ENCODE measurements at places on chromosomes 12 and 14.

- no peak for DNase-seq
Observed at GRCh38 chr12:100141666-100141997, 1.0 kb downstream of the BLTP3B start.

- no peak for DNase-seq
Observed at GRCh38 chr12:48986720-48987291, 8.7 kb downstream of the WNT1 start.

GRCh38 chr12:75476071-75476470 lies 4.5 kb upstream of the GLIPR1 start:
- no peak for DNase-seq

- DNase-seq: no peak
Observed at GRCh38 chr12:97640826-97641225, 178.2 kb downstream of the RMST start.

DNA sequence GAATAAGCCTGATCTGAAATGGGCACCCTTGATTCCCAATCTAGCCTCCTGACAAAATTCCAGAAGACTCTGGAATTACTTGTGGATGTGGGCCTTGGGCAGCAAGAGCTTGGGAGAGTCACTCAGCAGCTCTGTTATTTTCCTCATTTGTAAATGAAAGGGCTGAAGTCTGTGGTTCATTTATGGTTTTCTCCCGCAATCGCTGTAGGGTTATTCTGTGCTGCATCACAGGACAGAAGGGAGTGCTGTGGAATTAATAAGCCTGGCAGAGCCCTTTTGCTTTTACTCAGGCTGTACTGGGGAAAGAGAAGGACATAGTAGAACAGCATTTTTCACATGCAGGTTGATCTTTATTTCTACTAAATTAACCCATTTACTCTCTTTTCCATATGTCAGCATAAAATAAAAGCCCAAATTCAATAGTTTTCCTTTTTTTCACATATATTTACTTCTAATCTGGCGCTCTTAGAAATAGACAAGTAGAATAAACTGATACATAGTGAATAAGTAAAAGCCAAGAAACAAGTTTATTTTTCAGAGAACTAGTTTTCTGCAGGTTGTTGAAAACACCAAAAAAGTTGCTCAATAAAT lies 49.2 kb downstream of the DUSP16 start:
- no peak for DNase-seq

GRCh38 chr14:49092345-49092744 lies 493.8 kb downstream of the RPS29 start:
- no peak for DNase-seq

- DNase-seq: no peak
Observed at GRCh38 chr12:57048423-57049118, 1.4 kb downstream of the MYO1A start.

DNA sequence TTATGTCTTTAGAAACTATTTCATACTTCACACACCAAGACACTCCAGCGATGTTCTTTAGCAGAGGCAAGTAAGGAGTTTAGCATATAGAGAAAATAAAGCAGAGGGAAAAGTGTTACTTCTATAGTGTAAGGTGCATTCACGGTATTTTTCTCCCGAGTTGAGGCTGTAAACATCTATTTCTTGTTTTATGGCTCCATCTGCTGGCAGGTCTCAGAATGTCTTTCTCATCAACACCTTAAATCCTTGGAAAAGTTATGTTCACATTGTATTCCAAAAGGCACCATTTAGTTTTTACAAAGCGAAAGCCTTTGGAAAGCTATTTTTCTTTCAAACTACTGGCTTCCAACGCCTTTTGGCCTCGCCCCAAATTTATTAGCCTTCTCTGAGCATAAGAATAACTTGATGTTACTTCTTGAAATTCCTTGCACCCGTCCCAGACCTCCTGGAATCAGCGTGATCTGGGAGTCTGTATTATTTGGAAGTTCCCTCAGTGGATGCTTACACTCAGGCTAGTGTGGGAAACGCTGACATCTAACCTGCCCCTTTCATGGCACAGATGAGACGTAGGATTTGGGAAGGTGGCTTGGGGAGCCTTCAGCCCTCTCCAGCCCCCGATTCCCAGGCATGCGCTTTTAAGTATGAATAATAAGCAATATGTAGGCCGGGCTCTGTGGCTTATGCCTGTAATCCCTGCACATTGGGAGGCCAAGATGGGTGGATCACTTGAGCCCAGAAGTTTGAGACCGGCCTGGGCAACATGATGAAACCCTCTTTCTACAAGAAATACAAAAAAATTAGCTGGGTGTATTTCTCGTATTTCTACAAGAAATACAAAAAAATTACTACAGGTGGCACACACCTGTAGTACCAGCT lies 1.9 kb upstream of the PIWIL1 start:
- DNase-seq: no peak

DNA sequence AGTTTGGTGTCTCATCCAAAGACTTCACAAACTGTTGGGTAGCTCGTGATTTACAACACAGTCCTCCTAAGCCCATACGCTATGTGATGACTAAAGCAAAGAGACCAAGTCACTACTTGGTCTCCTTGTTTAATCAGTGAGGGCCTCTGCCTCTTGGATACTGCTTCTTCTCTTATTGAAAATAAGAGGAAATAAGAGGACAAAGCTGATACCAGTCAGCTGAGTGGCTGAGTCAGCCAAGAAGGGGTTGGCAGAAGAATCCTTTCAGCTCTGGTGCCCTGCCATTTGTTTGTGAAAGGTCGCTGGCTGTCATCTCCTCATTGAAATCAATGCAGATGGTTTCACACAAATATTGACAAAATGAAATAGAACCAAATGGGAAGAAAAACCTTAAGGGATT lies 67.5 kb upstream of the SLC35F4 start:
- no peak for DNase-seq

DNA sequence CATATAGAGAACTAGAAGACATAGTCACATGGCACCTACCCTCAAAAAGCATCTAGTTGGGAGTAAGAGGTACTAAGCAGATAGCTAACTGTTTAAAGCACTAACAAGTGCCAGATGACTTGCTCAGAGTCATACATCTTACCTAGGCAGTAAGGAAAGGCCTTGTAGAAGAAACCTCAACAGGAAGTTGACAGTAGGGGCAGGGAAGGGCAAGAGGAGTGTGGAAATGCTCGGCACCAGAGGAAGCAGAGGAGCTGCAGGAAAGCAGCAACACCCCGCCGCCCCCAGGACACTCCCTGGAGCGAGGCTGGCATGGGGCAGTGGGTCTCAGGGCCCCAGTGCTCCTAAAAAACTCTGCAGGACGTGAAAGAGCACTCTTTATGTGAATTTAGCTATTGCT lies 92.9 kb downstream of the PPP2R5C start:
- no peak for DNase-seq

GRCh38 chr14:72664651-72665050 lies 229.2 kb downstream of the DPF3 start:
- no peak for DNase-seq

DNA sequence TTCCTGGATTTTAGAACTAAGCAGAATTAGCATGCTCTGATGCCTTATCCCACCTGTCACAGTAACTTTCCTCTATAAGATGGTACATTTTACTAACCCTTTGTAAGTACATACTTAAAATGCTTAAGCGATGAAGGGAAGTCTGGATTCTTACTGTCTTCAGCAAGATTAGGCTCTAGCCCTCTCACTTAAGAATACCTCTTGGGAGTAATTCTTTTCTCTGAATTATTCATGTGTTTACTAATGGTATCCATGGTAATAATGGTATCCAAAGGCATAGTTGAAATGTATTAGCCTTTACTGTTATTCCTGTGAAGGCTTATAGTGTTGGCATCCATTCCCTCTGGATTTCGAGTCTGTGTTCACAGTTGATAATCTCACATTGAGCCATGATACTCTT lies 176.9 kb downstream of the MON2 start:
- DNase-seq: no peak

- DNase-seq: no peak
Observed at GRCh38 chr12:84756961-84757360, 155.6 kb downstream of the SLC6A15 start.

- no peak for DNase-seq
Observed at GRCh38 chr14:23601845-23602180, 23.2 kb upstream of the JPH4 start.

DNA sequence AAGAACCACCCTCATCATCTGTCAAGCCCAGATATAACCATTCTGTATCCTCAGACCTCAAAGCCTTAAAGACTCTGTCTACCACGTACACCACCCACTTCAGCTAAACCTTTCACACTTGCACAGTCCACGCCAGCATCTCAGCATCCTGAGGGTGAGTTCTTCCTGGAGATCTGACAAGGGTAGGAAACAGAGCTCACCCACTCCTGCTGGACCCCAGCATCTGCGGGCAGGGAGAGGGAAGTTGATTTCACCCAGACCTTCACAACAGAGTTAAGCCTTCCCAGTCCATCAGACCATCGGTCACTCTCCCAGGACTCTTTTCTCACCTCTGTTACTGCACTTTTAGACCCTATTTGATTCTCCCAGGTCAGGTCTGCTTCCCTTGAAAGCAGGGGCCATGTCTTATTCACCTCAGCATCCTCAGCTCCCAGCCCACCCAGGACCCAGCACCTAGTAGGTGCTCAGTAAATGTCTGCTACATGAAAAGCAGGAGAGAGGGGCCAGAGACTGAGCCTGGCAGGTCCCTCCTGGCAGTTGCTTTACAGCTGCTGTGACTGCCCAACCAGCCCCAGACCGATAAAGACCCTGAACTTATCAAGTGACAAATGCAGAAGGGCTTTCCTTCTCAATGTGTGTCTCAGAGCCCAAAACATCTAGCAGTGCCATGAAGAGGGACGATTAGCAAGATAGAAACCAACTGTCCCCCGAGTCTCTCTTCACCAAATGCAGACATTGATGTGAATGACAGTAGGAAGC lies 34.1 kb downstream of the ANO2 start:
- DNase-seq: no peak

DNA sequence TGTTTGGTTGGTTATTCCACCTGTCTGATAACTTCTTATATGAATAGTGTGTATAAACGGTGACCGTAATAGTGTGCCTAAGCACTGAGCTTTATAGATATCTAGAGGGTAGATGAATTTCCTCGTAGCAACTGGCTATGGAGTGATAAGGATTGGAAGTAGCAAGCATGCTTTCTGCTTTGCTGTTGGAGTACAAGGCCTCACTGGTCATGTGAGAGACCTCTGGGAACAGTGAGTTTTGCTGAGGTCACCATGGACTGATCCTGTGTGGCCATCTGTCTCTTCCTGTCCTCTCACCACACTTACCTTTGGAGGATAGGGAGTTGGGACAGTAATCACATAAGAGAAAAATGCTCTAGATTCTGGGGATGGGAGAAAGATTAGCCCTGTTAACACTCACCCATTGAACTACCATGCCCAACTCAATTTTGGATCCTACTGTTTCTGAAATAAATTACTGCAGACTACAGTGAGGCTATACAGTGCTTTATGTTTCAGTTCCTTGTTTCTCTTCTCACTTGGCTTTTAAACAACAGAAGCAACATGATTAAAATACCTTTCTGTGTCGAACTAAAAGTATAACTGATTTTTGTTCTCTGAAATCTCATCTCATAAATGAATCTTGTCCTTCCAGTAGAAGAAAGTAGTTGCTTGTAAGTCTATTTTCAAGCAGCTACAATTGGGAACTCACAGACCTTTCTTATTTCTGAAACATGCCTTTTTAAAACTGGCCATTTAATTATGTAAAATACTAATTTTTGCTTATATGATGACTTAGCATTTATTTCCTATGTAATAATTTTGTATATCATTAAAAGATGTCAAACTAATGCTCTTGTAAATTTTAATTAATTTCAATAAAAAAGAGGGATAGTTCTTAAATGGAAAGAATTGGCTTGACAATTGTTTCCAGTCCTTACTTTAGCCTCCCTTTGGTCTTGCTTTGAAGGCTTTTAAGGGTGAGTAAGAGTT lies 8.3 kb downstream of the TMX1 start:
- DNase-seq: no peak

DNA sequence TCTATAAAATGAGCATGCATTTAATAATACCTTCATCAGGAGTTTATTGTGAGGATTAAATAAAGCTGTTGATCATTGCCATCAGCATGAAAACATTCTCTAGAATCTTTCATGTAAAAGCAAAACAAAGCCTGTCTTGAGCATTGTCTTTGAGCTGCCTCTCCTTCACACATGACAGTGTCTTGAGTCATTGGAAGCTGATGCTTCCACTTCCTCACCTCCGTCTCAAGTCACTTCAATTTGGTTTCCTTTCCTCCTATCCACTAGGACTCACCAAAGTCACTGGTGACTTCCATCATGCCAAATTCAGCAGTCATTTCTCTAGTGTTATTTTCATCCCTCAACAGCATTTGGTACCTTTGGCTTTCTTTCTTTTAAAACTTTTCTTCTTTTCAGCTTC lies 31.6 kb upstream of the MYBPC1 start:
- DNase-seq: no peak

GRCh38 chr14:85911044-85911443 lies 381.1 kb downstream of the FLRT2 start:
- no peak for DNase-seq

DNA sequence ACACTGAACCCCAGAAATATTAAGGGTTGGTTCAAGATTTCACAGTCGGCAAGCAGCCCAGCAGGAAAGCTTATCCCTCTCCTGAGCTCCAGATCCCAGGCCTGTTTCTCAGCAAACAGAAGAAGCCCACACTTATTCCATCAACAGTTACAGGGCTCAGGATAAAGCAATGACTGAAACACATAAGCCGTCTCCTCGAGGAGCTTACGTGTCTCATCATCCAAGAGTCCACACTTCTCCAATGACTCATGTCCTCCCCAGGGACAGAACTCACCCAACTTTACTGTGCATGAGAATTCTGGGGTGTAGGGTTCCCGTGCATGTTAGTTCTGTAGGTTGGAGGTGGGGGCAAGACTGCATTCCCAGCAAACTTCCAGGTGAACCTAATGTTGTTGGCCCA lies 31.2 kb downstream of the GSC start:
- no peak for DNase-seq

- DNase-seq: no peak
Observed at GRCh38 chr14:100603341-100604120, 16.3 kb upstream of the BEGAIN start.

GRCh38 chr14:35963209-35963608 lies 137.1 kb downstream of the BRMS1L start:
- no peak for DNase-seq

DNA sequence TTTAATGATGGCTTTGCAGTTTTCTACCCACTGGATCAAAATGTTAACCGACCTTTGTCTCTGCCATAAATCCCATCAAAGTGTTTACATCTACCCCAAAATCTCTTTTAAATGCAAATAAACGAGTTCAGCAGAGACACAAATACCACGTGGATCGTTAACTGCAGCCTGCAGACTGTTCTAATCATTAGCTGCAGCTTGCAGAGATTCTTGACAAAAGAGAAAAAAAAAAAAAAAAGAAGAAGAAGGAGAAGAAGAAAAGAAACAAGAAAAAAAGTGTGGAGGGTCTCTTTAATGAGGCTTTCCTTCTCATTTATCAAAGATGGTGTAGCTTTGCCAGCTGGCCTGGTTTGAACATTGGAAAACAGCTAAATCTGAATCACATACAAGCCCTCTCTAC lies 275.7 kb downstream of the NEDD1 start:
- no peak for DNase-seq

DNA sequence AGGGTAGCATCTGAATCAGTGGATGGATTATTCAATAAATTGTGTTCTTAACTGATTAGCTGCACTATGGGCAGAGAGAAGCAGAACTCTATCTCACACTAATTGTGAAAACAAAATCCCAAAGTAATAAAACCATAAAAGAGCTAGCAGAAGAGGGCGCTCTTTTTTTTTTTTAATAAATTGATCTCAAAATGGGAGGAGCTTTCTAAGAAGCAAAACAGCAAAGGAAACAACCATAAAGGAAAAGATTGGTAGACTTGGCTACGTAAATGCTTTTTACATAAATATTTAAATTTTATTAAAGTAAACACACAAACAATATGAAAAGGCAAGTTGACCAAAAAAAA lies 1.5 kb upstream of the TM7SF3 start:
- no peak for DNase-seq
